ENCODE measurements at places on chromosomes 7 and 10.

- no peak for DNase-seq
- no peaks in the 10 kb centered on the region for H3K4me1 ChIP-seq
- H3K36me3 ChIP-seq, result no peaks in the 10 kb centered on the region
- H3K27ac ChIP-seq, result no peak overlapping the region
- H3K27me3 ChIP-seq, result no peaks in the 10 kb centered on the region
These were observed 177.5 kb downstream of the RAPGEF5 start for GRCh38 chr7:22179442-22179879.

DNA sequence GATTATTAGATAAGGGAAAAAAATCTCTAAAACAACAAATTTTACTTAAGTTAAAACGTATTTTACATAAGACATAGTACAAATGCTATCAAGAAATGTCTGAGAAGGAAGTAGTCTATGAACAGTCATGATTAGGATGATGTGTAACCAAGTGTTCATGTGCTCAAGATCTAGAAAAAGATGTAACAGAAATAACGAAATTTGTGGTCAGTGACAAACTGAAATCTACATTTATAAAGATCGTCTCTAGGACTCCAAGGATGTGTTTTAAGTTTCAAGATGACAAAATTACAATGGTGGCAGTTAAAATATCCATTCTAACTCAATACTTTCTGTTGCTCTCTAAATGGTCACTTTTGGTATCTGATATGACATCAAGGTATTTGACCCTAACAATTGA lies 17.2 kb downstream of the PPP3CB start:
- no peak for DNase-seq
- no peaks in the 10 kb centered on the region for H3K4me1 ChIP-seq
- no peak overlapping the region for H3K4me3 ChIP-seq
- H3K27me3 ChIP-seq, result no peaks in the 10 kb centered on the region
- H3K36me3 ChIP-seq, result peaks cover 30% of the 10 kb centered on the region
- no peak overlapping the region for H3K27ac ChIP-seq

- peaks cover 8% of the 10 kb centered on the region for H3K4me1 ChIP-seq
- no peaks in the 10 kb centered on the region for H3K27me3 ChIP-seq
- H3K27ac ChIP-seq, result no peak overlapping the region
- peak; percentile 70 for DNase-seq
These were observed 23.7 kb downstream of the RTKN2 start for GRCh38 chr10:62244785-62245467.

DNA sequence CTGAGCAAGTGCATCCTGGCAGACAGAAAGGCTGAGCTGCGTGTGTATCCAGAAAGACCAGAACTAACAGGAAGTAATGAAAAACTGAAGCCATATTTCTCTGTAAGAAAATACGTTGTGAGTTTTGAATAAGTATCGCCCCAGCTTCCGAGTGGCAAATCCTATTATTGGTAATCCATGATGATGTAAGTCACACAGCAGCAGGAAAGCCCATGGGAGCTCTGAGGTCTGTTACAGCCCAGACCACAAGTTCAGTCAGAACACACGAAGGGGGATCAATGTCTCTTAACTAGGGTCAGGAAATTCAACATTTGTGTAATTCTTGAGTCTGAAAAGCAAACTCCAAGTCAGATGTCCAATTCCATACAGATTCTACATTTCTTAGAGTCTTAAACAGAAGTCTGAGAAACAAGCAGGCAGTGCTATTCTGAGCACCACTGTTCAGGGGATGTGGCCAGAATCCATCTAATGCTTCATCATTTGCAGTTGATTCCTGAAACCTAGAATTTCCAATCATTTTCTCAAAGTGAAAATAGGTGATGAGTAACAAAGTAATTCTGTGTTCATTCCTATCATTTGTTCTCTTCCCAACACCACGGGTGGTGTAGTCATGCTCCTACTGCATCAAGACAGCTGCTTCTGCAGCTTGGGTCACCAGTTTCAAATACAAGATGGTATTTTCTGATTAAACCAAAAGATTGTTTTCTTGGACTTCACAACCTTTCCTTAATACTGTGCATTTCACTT lies at the start of gene LRIT2:
TSS of gene LRIT2 (minus strand) at position 118 of the 747 bp plus-strand sequence. CDS start at position 94, 24 bp downstream.
- H3K27me3 ChIP-seq, result no peaks in the 10 kb centered on the region
- DNase-seq, result no peak
- no peak within 1 kb of the TSS for H3K27ac ChIP-seq
- no peaks in the 10 kb centered on the region for H3K36me3 ChIP-seq
- no peak within 1 kb of the TSS for H3K4me3 ChIP-seq

GRCh38 chr10:69092959-69093850 lies 5.3 kb downstream of the SRGN start:
- H3K27ac ChIP-seq, result peak overlapping the region; percentile 9
- peaks cover 1% of the 10 kb centered on the region for H3K36me3 ChIP-seq
- no peaks in the 10 kb centered on the region for H3K27me3 ChIP-seq
- DNase-seq, result peak; percentile 93

DNA sequence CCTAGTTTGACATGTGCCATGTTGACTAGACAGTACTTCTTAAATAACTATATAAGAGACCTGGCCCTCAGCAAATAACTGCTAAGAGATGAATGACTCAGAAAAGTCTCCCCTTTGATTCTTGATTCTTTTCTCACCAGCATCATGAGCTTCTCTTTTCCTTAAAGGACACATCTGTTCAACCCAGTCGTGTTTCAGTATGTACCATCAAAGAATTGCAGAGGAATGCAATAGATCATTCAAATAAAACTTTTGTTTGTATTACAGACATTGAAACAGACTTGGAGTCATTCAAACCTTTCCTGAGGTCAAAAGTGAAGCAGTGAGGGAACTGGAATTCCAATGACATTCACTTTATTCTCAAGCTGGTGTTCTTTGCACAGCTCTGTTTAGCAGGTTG lies 598.3 kb upstream of the GHITM start:
- H3K27me3 ChIP-seq, result no peaks in the 10 kb centered on the region
- DNase-seq, result no peak
- H3K27ac ChIP-seq, result no peak overlapping the region
- no peaks in the 10 kb centered on the region for H3K36me3 ChIP-seq

DNA sequence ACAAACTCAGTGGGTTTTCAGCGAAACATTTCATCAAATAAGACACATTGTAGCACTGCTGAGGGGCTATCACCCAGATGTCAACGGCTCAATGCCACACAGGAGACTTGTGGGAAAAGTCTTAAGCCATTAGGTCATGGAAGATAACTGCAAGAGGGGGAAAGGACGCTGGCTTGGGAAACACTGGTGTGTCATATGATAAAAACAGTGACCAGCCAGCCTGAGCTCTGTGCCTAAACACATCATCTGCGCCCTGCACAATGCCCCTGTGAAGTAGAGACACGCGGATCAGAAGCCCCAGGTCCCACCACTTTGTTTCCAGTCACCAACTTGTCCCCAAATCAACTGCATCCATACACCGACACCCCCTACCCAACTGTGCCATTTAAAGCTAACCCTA lies 116.7 kb downstream of the TNS3 start:
- H3K36me3 ChIP-seq, result no peaks in the 10 kb centered on the region
- DNase-seq, result no peak
- no peaks in the 10 kb centered on the region for H3K27me3 ChIP-seq
- no peak overlapping the region for H3K4me3 ChIP-seq

- H3K27me3 ChIP-seq, result no peaks in the 10 kb centered on the region
- no peak for DNase-seq
- no peak overlapping the region for H3K27ac ChIP-seq
- H3K36me3 ChIP-seq, result no peaks in the 10 kb centered on the region
- H3K4me3 ChIP-seq, result no peak overlapping the region
These were observed 155.9 kb upstream of the SLC13A1 start for GRCh38 chr7:123355576-123356190.

DNA sequence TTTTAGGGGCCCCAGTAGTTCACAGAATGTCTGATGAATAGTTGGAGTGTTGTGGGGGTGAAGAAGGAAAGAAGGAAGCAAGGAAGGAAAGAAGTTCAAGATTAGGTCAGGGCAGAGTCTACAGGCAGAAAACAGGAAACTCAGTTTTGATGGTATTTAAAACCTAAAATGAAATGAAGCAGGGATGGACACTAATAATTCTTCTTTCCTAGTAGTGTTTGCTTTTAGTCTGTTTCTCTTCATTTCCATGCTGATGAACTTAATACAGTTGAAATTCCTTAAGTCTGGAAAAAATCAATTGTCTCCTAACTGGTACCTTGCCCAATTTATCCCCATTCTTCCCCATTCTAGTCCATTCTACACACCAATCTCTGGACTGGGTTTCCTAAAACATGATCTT lies 59.0 kb upstream of the GSAP start:
- no peak overlapping the region for H3K27ac ChIP-seq
- no peak for DNase-seq
- no peak overlapping the region for H3K4me3 ChIP-seq
- H3K27me3 ChIP-seq, result no peaks in the 10 kb centered on the region
- no peaks in the 10 kb centered on the region for H3K36me3 ChIP-seq
- no peaks in the 10 kb centered on the region for H3K4me1 ChIP-seq

DNA sequence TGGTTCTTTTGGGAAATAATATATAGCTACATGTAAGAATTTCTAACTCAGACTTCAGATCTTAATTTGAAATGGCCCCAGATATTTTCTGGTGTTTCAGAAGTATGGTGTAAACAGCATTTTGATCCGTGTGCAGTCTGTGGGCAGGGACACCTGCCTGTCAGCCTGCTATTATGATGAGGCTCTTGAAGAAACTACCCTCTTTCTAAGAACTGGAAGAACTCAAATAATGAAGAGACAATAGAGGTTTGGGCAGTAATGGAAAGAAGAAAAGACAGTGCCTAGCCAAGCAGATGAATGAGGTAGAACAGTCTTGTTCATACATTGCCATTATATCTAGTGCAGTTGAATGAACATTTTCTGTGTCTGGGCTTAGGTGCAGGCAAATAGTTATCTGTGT lies 256.6 kb downstream of the ARHGAP21 start:
- peak overlapping the region; percentile 8 for H3K27ac ChIP-seq
- peaks cover 4% of the 10 kb centered on the region for H3K4me1 ChIP-seq
- no peaks in the 10 kb centered on the region for H3K27me3 ChIP-seq
- H3K36me3 ChIP-seq, result no peaks in the 10 kb centered on the region
- no peak overlapping the region for H3K4me3 ChIP-seq

DNA sequence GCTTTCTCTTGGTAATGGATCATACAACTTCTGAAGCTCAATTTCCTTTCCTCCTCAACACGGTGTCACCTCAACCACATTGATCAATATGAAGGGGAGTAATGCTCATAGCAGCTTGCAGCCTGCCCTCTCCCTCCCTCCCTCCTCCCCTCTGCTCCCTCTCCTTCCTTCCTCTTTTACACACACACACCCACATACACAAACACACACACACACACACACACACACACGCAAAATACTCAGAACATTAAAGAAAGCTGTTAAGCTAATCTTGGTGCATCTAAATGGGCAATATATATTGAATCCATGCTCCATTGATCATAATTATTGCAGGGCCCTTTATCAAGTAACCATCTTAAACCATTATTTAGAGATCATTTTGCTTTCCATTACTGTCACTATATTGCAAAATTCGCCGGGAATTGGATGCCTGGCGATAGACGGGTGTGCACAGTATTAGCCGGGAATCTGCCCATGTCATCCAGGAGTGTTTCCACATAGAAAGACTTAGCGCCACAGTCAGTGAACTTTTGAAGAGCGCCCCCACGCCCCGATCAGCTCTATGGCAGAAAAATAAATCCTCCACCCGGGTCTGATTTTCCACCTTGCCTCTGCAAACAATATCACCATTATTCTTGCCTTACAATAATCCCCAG lies 122.0 kb downstream of the PRLHR start:
- no peak overlapping the region for H3K4me3 ChIP-seq
- no peak for DNase-seq
- no peaks in the 10 kb centered on the region for H3K27me3 ChIP-seq
- H3K36me3 ChIP-seq, result no peaks in the 10 kb centered on the region
- no peaks in the 10 kb centered on the region for H3K4me1 ChIP-seq
- no peak overlapping the region for H3K27ac ChIP-seq

DNA sequence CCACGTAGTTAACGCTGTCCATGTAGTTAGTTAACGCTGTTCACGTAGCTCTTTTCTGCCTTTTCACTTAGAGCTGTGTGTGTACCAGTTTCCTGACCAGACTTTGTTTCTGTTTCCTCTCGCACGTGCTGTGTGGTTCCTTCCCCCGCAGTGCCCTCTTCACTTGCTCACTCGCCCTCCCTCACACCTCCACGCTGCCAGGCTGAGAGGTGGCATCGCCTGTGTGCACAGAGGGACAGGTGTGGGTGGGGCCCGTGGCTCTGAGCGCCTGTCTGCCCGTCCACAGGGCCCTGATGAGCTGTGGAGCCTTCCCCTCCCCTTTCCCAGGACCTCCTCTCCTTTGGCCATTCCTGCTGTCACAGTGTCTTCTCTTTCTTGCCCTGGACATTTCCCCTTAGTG lies 30.6 kb downstream of the WDR37 start:
- peaks cover 74% of the 10 kb centered on the region for H3K36me3 ChIP-seq
- H3K27ac ChIP-seq, result no peak overlapping the region
- no peaks in the 10 kb centered on the region for H3K27me3 ChIP-seq
- H3K4me1 ChIP-seq, result no peaks in the 10 kb centered on the region
- DNase-seq, result no peak

DNA sequence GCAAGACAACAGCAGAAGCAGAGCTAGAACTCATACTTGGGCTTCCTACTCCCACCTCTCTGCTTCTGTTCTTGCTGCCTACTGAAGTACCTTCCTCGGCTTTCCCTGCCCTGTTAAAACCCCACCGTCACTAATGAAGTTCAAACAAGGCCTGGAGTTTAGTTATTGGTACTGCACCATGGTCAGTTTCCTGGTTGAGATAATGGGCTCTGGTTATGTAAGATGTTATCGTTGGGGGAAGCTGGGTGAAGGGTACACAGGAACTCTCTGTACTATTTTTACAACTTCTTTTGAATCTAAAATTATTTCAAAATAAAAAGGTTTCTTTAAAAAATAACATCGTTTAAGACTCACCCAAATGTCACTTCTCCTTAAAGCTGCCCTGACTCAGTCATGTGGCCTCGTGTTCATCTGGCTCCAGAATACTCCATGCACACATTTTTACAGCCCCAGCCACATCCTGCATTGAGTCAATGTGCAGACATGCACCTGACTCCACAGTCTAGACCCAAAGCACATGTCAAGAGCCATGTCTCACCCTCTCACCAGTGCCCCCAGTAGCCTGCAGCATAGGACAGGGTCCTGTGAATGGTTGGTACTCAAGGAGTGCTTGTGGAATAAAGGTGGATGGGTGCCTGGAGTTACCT lies 36.9 kb upstream of the AQP1 start:
- peaks cover 44% of the 10 kb centered on the region for H3K36me3 ChIP-seq
- H3K27me3 ChIP-seq, result no peaks in the 10 kb centered on the region
- H3K4me3 ChIP-seq, result no peak overlapping the region
- H3K4me1 ChIP-seq, result peaks cover 3% of the 10 kb centered on the region
- DNase-seq, result no peak

DNA sequence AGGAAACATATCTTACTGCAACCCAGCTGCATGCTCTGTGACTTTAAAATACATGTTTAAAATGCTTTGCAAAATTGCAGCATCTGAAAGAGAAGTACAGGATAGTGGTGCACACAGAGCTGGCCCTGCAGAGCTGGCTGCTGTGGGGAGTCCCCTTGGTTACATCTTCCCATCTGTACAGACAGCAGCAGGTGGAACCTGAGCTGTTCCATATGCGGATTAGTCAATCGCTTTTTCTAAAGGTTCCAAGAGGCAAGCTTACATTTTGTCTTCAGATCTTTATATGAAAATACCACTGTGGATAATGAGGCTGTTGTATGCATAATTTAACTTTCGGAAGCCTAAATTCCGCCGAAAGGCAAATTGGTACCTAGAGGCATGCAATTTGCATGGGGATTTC lies 444.1 kb downstream of the NRG3 start:
- H3K27me3 ChIP-seq, result no peaks in the 10 kb centered on the region
- no peak overlapping the region for H3K27ac ChIP-seq
- no peaks in the 10 kb centered on the region for H3K36me3 ChIP-seq
- no peak for DNase-seq
- H3K4me1 ChIP-seq, result no peaks in the 10 kb centered on the region
